ENCODE measurements at places on chromosomes 11 and 22.

DNA sequence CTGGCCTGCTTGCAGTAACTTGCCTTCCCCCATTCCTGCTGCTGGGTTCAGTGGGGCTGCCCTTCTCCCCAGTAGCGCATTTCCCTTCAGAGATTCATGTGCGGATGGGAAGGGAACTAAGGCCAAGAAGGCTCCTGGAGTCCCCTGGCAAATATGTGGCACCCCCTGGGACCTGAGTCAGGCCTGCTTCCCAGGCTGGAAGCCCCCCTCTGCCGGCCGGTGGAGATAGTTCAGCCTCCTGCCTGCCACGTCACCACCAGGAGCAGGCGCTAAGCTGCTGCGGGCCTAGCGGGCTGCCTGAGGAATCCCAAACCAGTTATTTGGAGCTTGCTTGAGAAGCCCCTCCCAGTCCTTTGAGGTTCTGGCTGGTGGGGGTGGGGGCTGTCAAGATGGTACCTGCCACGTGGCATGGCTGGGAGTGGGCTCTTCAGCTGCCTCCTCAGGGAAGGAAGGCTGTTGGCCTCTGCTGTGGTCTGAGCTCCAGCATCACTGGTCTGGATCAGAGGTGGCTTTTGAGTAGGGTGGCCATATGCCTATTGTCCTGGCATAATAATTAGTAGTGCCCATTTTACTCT is 2.0 kb downstream of the SERPINH1 start:
- DNase-seq: no peak
- H3K4me3 ChIP-seq: peak overlapping the region; percentile 82
- H3K36me3 ChIP-seq: no peaks in the 10 kb centered on the region
- no peaks in the 10 kb centered on the region for H3K27me3 ChIP-seq
- H3K4me1 ChIP-seq: peaks cover 39% of the 10 kb centered on the region

DNA sequence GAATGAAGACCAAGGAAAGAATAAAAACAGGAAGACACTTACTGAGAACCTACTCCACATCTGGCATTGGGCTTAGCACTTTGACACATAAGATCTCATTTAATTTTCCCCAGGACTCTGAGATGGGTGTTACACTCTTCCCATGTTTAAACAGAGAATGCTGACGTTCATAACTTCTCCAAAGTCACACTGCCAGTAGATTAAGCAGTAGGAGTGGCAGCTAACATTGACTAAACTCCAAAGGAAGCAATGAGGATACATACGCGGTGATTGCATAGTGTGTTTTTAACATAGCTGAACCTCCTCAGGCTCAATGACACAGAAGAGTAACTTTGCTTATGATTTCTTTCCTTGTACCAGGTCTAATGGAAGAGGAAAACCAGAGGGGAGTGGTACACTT is 14.5 kb upstream of the OR10V1 start:
- no peak overlapping the region for H3K4me3 ChIP-seq
- H3K27me3 ChIP-seq: peaks cover 19% of the 10 kb centered on the region
- H3K27ac ChIP-seq: no peak overlapping the region
- peaks cover 19% of the 10 kb centered on the region for H3K36me3 ChIP-seq
- no peak for DNase-seq
- peaks cover 15% of the 10 kb centered on the region for H3K4me1 ChIP-seq

GRCh38 chr11:28727254-28727653 is 619.1 kb downstream of the METTL15 start:
- no peaks in the 10 kb centered on the region for H3K4me1 ChIP-seq
- H3K36me3 ChIP-seq: no peaks in the 10 kb centered on the region
- H3K27ac ChIP-seq: no peak overlapping the region

DNA sequence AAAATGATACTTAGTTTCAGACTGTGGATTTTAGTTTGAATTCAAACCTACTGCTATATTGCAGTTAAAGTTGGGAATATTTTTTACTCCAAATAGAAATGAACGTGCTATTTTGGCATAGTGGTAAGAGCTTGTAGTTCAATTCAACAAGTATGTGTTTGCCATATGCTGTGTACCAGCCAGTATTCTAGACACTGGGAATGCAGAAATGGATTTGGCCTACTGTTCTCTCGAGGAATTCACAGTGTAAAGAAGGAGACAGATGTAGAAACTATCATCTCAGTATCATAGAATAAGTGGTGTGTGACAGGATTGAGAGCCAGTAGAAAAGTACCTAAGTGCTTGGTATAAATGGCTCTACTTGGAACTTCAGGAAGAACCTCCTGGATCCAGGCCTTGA is 80.4 kb downstream of the ATXN10 start:
- no peaks in the 10 kb centered on the region for H3K27me3 ChIP-seq
- H3K27ac ChIP-seq: no peak overlapping the region
- no peak overlapping the region for H3K4me3 ChIP-seq
- H3K36me3 ChIP-seq: peaks cover 1% of the 10 kb centered on the region
- peaks cover 4% of the 10 kb centered on the region for H3K4me1 ChIP-seq

DNA sequence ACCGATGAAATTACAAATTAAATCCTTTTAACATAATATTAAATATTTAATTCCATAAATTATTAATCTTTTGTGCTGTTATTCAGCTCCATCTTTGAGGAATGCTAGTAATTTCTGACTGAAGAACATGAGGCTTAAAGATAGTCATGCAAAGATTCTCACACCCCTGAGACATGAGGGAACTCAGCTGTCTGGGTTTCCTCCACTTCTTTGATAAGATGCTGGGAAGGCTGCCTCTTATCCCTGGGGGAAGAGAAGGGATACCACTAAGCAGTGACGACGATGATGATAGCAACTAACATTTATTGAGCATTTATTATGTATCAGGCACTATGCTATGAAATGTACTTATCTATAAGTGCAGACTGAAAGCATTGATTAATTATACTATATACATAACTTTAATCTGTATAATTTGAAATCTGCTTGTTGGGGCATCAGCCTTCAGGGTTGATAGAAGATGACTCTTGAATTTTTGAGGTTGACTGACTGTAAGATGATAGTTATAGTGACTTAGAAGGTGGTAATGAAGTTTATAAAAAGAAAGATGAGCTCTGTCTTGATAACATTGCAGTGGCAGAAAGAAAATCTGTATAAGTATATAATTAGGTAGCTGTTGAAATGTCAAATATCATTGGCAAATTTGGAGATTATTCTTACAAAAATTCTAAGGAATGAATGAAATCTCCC is 78.4 kb downstream of the SIK2 start:
- peaks cover 11% of the 10 kb centered on the region for H3K36me3 ChIP-seq
- H3K27ac ChIP-seq: no peak overlapping the region
- no peaks in the 10 kb centered on the region for H3K27me3 ChIP-seq
- no peak overlapping the region for H3K4me3 ChIP-seq

DNA sequence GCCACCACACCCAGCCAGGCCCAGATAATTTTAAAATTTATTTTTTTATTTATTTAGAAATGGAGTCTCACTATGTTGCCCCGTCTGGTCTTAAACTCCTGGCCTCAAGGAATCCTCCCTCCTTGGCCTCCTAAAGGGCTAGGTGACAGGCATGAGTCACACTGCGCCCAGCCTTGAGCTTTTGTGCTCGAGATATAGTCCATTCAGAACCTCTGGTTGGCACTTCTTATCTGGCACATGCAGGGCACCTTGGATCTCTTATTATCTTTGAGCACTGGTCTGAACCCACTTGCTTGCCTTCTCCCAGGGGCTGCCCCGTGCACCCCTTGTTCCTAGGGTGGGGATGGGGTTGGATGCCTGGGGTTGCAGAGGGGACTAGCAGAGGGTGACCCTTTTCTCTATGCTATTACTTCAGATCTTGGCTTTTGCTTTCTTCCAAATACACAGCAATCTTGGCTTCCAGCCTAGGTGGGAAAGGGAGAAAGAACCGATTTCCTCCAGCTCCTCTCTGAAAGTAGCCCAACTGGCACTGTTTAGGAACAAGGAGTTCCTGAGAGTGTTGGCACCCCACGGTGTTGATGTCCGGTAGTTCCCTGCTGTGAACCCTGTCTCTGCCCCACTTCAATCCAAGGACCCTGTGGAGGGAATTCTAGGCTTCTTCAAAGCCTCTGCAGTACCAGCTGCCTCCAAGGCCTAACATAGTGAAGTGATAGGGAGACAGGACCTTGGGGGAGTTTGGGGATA is 1.3 kb upstream of the SLC3A2 start:
- no peak for DNase-seq
- H3K36me3 ChIP-seq: peaks cover 34% of the 10 kb centered on the region
- peaks cover 32% of the 10 kb centered on the region for H3K4me1 ChIP-seq
- H3K4me3 ChIP-seq: peak overlapping the region; percentile 96
- H3K27me3 ChIP-seq: no peaks in the 10 kb centered on the region

DNA sequence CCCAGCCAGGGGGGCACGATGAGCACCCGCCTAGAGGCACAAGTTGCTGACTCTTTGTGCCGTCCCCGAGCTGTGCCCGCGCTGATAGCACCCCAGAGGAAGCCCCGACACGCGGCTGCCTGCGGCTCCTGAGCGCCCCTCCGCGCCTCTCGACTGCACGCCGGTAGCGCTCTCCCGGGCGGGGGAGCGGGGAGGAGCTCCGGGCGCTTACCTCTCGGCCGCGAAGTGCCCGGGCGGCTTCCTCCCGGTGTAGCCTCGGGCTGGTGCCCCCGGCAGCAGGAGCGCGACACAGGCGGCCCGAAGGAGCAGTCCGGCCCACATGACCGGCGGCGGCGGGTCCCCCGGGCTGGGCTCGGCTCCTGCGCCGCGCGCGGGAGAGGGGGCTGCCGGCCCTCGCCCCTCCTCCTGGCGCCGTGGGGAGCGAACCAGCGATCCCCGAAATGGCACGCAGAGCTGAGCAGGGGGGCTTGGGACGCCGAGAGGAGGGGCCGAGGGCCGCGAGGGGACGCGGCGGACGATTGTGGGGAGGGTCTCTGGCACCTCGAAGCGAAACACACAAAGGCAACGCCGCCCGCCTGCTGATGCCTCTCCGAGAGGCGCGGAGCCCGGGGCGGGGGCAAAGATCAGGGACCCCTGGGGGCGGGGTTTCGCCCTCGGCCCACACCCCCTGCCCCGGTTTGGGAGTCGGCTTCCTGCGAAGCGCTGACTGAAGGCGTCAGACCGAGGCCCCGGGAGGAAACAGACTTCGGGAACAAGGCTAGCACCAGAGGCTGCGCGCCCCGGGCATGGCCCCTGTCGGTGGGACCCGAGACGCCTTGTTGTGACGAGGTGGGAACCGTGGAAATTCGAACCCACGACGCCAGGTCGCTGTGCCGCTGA is at the start of gene VWCE:
Gene VWCE (minus strand): TSS at position 600 of the 879 bp plus-strand sequence. CDS start 279 bp downstream, at position 321.
- DNase-seq: peak; percentile 85
- H3K4me3 ChIP-seq: peak within 1 kb of the TSS; percentile 76
- peak within 1 kb of the TSS; percentile 72 for H3K27ac ChIP-seq
- H3K4me1 ChIP-seq: peaks cover 41% of the 10 kb centered on the region
- peaks cover 13% of the 10 kb centered on the region for H3K27me3 ChIP-seq
- peaks cover 17% of the 10 kb centered on the region for H3K36me3 ChIP-seq

GRCh38 chr11:130269326-130269943 is 45.3 kb downstream of the ZBTB44 start:
- no peak overlapping the region for H3K4me3 ChIP-seq
- H3K4me1 ChIP-seq: peaks cover 4% of the 10 kb centered on the region
- peaks cover 23% of the 10 kb centered on the region for H3K36me3 ChIP-seq
- H3K27ac ChIP-seq: no peak overlapping the region
- H3K27me3 ChIP-seq: no peaks in the 10 kb centered on the region

- H3K4me1 ChIP-seq: peaks cover 3% of the 10 kb centered on the region
- no peaks in the 10 kb centered on the region for H3K27me3 ChIP-seq
- no peak overlapping the region for H3K4me3 ChIP-seq
- no peak overlapping the region for H3K27ac ChIP-seq
Measured at GRCh38 chr11:16862726-16863125, 124.3 kb downstream of the C11orf58 start.

- no peaks in the 10 kb centered on the region for H3K27me3 ChIP-seq
- peak; percentile 27 for DNase-seq
- H3K4me1 ChIP-seq: no peaks in the 10 kb centered on the region
- peaks cover 11% of the 10 kb centered on the region for H3K36me3 ChIP-seq
- H3K4me3 ChIP-seq: no peak overlapping the region
Measured at GRCh38 chr22:19056951-19057401, 65.2 kb downstream of the DGCR2 start.

DNA sequence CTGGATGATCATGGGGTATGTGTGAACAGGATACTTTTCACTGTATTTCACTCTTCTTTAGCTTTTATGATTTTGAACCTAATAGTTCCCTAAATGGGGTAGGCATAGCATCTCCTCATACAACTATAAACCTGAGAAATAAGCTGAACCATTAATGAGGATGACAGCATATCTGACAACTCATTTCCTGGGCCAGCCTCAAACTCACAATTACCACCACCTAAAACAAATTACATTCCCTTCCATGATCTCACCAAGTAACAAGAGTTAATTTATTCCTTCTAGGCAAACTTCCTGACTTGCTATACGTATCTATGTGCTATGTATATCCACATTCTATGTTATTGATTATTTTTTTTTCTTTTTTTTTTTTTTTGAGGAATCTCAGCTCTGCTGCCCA is 23.0 kb downstream of the SIK3 start:
- H3K4me3 ChIP-seq: no peak overlapping the region
- no peak overlapping the region for H3K27ac ChIP-seq

- H3K27me3 ChIP-seq: peaks cover 2% of the 10 kb centered on the region
- no peak overlapping the region for H3K4me3 ChIP-seq
- H3K27ac ChIP-seq: no peak overlapping the region
- no peaks in the 10 kb centered on the region for H3K4me1 ChIP-seq
- H3K36me3 ChIP-seq: no peaks in the 10 kb centered on the region
Measured at GRCh38 chr11:116136987-116137674, 632.9 kb upstream of the CADM1 start.

DNA sequence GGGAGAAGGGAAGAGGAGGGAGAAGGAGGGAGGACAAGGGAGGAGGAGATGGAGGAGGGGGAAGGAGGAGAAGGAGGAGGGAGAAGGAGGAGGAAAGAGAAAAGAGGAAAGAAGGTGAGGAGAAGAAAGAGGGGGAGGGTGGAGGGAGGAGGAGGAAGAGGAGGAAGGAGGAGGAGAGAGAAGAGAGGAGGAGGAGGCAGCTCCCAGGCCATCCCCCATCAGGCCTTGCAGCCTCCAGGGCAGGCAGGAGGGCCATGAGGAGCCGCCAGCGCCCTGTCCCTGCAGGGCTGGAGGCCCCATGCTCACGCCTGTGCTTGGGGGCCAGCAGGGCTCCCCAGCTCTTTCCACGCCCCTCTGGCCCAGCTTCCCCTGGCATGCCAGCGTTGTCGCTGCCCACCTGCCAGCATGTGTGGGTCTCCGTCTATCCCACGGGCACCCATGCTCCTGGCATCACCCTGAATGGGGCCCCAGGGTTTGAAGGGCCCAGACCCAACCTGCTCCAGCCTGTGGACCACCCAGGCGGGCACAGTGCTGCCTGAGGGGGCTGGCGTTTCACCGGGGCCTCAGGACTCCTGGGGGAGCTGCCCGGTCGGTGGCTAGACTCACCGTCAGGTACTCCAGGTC is 5.2 kb downstream of the TSPAN32 start:
- H3K27me3 ChIP-seq: no peaks in the 10 kb centered on the region
- DNase-seq: no peak
- H3K4me1 ChIP-seq: peaks cover 31% of the 10 kb centered on the region
- no peak overlapping the region for H3K27ac ChIP-seq
- no peaks in the 10 kb centered on the region for H3K36me3 ChIP-seq
